ENCODE measurements at places on chromosomes 4 and X. TPM values are rescaled to one million over a fixed set of nuclear protein-coding genes. Genes with fewer than 3 reads are reported as not detected.

The ZNF280C gene
- polyA plus RNA-seq, result 5.3 TPM

The MAGEB2 gene
- polyA plus RNA-seq, result not detected

The SAP30 gene
- 28.7 TPM for polyA plus RNA-seq

The TMPRSS11F gene
- polyA plus RNA-seq, result 0.16 TPM

The NEIL3 gene
- 2.7 TPM for polyA plus RNA-seq

The BGN gene
- 136 TPM for polyA plus RNA-seq

The TMSB15C gene
- 17.3 TPM for polyA plus RNA-seq

The TXK gene
- polyA plus RNA-seq, result 0.35 TPM

The GPR82 gene
- 0.10 TPM for polyA plus RNA-seq

The PIN4 gene
- 28.2 TPM for polyA plus RNA-seq

The CLDN2 gene
- polyA plus RNA-seq, result 0.71 TPM

The CYBB gene
- polyA plus RNA-seq, result 11.8 TPM

The GIMD1 gene
- not detected for polyA plus RNA-seq

The SLAIN2 gene
- 34.4 TPM for polyA plus RNA-seq

The NOX1 gene
- 0.84 TPM for polyA plus RNA-seq

The CRMP1 gene
- 506 TPM for polyA plus RNA-seq

The RBMXL3 gene
- not detected for polyA plus RNA-seq

All from spinal cord (tissue), 10 donors.